ENCODE measurements at places on chromosomes 13 and 19. TPM values are rescaled to one million over a fixed set of nuclear protein-coding genes. Genes with fewer than 3 reads are reported as not detected.

DNA sequence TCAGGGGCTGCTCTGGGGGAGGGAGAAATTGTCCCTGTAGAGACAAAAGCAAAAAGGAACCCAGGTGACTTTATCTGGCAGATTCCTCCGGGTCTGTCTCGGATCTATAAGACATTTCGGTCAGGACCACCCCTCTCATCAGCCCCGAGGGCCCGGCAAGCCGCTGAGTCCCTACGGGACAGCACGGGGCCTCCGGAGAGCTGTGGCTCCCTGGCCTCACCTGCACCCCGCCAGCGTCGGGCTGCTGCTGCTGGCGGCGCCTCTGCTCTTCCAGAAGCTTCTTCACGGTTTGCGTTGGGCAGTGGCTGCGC, 1.9 kb downstream of the NFKBID start:
- no peak for DNase-seq

PSG6 gene
- not detected for total RNA-seq

- no peak for DNase-seq
Measured at GRCh38 chr13:45479661-45480060, 14.9 kb downstream of the COG3 start.

SYMPK gene
- total RNA-seq = 30.6 TPM

GRCh38 chr19:14073261-14073924, 807 bp downstream of the MISP3 start:
- DNase-seq = peak; percentile 96

Data from osteoblast (primary cell).